Central memory CD4-positive, alpha-beta T cell (primary cell): ENCODE measurements at places on chromosomes 2 and 18.

- DNase-seq, result no peak
Observed at GRCh38 chr2:74253971-74254310, 55.5 kb downstream of the MTHFD2 start.

DNA sequence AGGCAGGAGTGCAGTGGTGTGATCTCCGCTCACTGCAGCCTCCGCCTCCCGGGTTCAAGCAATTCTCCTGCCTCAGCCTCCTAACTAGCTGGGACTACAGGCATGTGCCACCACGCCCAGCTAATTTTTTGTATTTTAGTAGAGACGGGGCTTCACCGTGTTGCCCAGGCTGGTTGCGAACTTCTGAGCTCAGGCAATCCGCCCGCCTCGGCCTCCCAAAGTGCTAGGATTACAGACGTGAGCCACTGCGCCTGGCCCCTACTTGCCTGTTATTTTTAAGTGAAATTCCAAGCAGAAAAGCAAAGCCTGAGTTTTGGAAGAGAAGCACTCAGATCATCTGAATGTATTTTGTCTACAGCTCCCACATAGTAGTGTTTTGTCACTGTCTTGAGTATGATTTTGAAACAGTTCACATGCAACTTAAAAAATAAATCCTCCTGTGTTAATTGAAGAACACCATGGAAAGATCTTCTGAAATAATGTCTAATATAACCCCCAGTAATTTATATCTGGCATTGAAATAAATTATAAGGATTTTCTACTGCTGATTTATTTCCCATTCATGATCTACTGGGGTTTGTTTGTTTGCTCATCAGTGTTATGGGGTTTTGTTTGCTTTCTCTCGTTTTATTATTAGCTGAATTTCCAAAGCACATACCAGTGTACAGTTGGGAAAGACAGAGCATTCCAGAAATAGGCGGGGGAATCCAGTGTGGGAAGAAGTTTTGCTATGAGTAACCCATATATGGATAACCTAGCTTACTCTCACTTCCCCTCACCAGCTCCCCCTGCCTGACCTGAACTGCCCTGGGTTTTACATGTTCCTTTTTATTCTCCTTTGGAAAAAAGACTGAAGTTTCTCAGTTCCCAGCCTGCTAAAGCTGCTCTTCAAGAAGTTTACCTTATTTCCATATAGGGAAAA is 80.1 kb upstream of the MAP3K20 start:
- no peak for DNase-seq

DNA sequence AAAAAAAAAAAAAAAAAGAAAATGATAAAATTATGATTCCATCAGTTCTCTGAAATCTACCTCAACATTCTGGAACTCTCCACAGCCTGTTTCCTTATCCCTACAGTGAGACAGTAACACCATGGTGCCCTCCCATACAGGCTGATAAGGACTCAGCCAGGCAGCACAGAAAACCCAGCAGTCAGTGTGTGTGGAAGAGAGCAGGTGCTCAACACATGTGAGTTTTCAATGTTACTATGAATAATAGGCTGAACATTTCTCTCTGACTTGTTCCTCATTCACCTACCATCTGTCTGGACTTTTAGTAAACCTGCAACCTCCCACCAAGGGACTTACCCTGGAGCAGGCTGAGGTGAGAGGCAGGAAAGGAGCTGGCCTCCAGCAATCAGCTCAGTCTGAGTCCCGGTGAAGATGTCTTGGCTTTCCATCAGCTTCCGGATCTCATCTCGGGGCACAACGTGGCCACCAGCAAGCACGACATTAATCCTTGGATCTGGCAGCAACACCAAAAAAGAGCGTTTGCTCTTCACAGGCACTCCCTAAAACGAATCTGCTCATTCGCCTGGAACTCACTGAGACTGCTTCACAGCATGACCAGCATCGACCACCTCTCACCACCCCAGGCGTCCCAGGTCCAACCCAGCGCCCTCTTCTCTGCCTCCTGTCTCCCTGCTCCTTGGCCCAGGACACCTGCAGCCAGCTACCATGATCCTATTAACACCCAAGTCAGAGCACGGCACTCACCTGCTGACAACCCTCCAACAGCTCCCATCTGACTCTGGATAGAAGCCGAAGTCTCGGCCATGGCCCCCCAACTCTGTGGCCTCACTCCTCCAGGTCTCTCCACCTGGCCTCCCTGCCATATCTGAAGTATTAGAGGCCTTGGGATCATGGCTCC is 16.5 kb downstream of the PASK start:
- no peak for DNase-seq

- peak; percentile 58 for DNase-seq
Observed at GRCh38 chr2:64143169-64144056, 807 bp downstream of the PELI1 start.

- no peak for DNase-seq
Observed at GRCh38 chr2:81225756-81226155, 921.2 kb upstream of the LRRTM1 start.

- DNase-seq, result no peak
Observed at GRCh38 chr2:68715353-68716041, 19.1 kb upstream of the ARHGAP25 start.

GRCh38 chr2:241768251-241768711 is 8.3 kb upstream of the GAL3ST2 start:
- DNase-seq, result no peak

DNA sequence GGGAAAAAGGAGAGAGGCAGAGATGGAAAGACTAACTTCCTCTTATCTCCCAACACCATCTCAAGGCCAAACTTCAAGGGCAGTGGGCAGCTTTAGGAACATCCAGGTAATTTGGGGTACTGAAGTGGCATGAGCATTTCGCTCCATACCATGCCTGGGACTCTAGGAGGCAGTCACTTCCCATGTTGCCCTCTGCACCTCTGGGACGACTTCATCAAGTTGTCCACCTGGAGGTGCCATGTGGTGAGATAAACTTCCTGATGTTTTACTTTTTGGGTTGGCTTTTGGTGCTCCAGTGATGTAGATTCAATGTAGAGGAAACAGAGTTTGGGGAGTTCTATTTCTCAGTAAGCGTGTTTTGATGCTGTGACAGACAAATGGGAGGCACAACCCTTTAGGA is 56.3 kb upstream of the UPP2 start:
- DNase-seq, result no peak

- no peak for DNase-seq
Observed at GRCh38 chr18:48326901-48327675, 82.1 kb downstream of the ZBTB7C start.
